ENCODE measurements at places on chromosomes 5 and 9.

DNA sequence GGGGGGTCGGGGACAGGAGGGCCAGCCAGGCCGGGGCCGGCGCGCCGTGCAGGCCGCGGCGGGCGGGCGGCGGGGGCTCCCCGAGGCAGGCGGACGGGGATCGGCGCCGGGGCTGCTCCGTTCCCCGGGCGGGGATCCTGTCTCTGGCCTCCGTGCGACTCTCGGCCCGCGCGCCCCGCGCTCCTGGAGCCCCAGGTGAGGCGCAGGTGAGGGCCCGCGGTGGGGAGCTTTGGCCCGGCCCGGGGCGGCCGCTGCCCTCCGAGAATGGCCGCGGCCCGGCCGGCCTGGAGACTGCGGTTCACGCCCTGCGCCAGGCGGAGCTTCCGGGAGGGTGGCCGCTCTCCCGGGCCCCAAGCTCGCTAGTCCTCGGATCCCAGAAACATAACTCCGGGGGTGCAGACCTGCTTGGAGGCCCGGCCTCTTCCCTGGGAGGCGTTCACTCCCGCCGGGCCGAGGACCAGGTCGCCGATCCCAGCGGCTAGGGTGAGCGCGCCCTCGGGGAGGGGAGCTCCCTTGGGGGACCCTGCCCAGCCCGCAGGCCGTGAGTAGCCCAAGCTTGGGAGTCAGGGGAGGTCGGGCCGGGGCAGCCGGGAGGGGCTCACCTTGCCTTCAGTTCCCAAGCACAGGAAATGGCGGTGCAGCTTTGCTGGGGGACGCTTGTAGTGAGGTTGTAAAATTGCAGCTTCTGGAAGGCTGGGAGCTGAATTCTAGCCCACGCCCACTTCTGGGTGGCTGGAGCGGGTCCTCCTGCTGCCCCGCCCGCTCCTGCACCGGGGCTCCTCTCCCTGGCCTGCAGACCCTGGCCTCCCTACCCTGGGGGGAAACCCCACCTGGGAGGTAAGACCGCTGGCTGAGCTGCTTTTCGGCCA lies 723 bp downstream of the PPP1R26 start:
- DNase-seq: no peak

DNA sequence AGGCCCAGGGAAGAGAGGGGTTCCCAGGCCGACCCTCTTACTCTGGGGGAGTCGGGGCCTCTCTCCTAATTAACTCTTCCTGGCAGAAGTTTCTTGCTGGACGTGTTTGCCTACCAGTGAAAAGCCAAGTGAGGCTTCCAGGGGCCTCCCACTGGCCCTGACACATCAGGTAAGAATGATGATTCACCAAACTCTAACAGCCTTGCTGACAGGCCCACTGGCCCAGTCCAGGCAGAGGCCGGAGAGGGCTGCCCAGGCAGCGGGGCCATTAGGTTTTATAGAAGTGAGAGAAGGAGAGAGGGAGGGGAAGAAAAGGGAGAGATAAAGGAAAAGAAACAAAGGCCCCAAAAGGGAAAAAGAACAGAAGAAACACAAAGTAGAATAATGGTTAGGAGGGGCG lies 50.8 kb upstream of the FOXE1 start:
- DNase-seq: peak; percentile 33

GRCh38 chr9:130583271-130583670 lies 3.9 kb downstream of the FUBP3 start:
- no peak for DNase-seq

DNA sequence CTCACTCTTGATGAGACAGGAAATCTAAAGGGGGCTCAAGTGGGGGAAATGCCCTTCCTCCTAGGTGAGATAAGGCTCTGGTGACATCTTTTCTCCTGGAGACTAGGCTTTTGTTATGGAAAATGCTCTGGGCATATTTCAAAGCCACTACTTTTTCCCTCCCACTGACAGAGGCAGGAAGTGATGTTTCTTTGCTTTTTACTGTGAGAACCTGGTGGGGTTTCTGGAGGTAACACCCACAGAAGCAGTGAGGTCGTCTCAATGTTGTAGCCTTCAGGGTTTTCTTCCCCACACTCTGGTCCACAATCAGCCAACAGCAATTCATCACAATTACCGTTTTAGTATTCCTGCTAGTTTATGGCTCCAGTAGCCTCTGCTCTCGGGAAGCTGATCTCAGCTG lies 41.4 kb upstream of the FAM240B start:
- no peak for DNase-seq

GRCh38 chr5:163695830-163696578 lies 190.6 kb downstream of the MAT2B start:
- DNase-seq: peak; percentile 21

GRCh38 chr9:73118286-73118685 lies 33.4 kb upstream of the ANXA1 start:
- DNase-seq: no peak

GRCh38 chr5:150190987-150191386 lies 1.1 kb downstream of the SLC6A7 start:
- DNase-seq: no peak

DNA sequence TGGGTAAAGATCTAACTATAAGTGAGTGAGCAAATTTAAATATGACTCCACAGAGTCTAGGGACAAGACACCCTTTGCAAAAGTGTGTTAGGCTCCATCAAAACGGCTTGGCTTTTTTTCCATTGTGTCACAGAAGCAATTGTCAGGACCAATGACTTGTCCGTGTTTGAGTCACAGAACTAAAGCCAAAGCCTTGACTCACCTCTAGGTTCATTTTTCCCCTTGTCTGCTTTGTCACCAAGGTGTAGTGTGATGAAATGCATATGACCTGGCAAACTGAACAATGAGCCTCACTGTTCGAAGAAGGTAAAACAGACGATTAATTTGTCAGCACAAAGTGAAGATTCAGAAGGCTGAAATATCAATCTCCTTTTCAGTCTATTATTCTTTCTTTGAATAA lies 331.0 kb downstream of the GLIS3 start:
- no peak for DNase-seq

GRCh38 chr9:79663878-79664277 lies 92.1 kb downstream of the TLE4 start:
- no peak for DNase-seq

DNA sequence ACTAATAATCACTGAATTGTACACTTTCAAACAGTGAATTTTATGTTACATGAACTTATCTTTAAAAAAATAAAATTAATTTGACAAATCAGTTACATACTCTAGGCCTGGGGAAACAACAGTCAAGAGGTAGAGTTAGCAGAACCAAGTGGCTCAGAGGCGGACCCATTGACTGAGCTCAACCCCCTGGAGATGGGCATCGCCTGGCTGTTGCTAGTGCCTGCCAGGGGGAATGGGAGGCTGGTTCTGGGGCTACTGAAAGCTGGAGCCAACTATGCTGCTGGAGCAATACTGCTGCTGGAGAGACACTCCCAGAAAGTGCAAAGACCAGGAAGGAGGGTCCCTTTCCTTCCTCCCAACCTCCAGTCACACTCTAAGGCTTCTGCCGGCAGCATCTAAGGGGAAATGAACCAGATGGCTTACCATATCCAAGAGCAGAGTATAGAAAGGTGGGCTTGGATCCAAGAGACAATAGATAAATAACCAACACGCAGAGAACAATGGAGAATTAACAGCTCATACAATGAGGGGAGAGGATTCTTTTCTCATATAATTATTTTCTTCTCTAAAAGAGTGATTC lies 40.3 kb upstream of the ANKRD55 start:
- DNase-seq: no peak

GRCh38 chr5:133117912-133118445 lies 66.2 kb downstream of the HSPA4 start:
- DNase-seq: no peak

DNA sequence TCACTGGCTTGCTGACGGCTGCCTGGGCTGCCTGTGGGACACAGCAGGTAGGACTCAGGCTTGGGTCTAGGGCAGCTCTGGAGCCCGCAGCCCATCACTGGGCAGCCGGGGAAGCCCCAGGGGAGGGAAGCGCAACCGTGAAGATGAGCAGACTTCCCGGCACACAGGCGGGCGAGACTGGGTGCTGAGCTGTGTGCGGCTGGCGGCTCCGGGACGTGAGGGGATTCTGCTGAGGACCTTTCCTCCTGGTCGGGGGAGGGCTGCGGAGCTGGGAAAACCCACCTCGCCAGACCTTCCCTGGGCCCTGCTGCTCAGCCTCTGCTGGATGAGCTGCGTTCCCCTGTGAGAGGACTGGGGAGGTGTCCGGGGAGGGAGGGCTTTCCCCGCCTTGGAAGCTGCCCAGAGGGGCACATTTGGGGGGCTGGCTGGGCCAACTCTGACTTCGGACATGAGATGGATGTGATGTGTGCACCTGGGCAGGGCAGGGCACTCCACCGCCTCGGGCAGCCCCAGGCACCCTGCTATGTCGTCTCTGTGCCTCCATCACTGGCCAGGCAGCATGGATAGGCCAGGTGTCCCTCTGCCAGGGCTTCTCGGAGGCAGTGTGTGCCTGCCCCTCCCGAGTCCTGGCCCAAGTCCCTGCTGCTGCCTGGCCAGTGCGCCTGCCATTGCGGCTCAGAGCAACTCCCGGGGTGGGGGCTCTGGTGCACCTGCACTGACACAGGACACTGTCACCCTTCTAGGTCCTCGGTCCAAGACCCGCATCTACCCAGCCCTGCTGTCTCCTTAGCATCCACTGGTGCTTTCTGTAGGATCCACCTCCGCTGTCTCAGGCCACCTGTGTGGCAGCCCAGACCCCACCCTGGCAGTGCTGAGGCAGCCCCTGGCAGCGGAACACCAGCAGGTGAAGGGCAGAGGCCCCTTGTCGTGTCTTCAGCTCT lies 66.4 kb downstream of the COL5A1 start:
- no peak for DNase-seq

DNA sequence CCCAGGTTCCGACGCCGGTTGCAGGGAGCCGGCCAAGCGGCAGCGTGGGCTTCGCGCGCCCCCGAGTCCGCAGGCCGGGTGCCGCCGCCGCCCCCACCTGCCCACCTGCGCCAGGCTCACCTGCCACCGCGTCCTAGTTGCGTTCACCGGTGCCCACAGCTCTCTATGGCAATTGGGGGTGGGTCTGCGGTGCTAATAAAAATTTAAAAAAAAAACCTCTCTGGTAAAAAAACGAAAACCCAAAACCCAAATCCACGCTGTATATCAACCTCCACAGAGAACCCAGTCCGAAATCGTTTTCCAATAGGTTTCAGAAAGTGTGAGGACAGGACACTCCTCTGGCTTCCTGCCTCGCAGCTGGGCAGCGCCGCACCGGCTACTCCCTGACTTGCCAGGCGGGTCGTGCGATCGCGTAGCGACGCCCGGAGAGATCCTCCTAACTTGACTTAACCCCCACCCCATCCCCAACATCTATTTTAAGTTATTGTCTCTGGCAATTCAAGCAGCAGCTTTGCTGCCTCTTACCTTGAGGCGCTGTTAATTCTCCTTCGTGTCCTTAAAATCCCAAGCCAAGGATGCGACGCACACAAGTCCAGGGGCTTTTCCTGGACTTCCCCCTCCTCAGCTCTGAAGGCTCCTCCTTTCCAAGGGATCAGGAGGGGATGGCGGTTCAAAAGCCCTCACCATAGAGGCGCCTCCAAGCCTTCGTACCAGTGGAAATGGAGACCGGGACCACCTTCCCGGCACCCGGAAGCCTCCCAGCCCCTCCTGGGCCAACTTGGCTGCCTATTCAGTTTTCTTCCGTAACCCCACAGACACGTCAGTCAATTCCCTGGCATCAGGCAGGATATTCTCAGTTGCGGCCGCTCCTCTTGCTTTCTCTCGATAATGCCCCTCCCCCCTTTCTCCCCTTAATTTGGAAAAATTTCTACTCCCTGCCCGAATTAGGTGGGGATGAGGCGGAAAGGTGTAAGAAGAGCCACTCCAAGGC lies 1639.4 kb upstream of the C9orf72 start:
- DNase-seq: no peak

DNA sequence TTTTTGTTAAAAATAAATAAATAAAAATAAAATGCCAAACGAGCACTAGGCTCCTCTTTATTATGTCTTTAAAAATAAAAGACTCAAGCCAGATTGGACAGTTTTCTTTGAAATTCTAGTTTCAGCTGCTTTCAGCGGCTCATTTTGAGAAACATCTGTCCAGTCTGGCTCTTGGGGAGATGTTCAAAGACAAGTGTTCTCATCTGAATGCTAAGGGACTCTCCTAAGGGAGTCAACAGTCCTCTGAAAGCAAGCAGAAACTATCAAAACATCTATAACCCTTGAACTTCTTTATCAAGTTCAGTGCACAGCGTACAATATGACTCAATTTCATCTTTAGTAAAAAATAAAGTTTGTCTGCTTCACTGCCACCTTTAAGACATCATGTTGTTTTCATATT lies 886.2 kb upstream of the DMAC1 start:
- no peak for DNase-seq

DNA sequence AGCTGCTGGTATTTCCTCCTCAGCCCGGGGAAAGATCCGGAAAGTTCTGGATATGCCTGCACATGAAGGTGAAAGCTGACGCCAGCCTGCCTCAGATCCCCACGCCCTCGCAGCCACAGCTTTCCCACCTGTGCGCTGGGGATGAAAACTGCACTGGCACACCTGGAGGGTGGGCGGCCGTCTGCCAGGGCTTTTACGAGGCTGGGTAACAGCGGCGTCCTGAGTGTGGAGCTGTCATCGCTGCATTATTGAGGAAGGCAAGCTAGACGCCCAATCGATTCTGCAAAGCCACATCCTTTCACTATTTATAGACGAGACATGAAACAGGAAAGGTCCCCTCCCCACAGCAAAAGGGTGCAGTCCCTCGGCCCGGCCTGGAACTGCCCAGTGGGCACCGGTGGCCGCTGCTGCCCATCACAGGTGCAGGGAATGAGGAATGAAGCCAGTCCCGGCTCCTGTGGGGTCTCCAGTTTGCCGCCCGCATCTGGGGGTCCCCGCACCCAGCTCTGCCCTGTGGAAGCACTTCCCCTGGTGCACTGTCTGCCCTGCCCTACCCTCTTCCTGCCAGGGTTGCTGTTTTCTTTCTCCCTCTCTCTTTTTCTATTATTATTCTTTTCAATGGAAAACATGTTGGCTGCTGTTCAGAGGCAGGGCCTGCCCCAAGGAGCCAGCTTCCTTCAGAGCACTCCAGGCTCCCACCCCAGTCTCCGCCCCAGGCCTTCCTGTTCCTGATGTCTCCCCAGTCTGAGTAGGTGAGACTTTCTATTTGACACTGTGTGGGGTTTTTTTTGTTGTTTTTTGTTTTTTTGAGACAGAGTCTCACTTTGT lies 7.0 kb downstream of the NOTCH1 start:
- no peak for DNase-seq

DNA sequence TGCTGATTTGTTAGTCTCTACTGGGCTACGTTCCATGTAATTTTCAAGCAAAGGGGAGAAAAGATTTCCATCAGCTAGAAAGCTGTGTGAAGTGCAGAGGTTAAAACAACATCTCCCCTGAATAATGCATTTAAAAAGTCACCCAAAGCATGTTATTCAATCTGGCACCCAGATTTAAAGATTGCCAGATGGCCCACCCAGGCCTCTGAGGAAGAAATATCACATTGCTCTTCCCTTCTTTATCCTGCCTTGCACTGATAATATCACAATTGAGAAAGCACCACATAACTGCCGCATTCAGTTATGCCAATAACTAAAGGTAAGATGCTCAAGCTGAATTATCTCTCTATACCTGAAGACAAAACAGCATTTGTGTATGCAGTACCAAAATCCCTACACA lies 119.4 kb upstream of the PUM3 start:
- no peak for DNase-seq
